NCI-H1694 (cell line): ENCODE measurements at places on chromosomes 4 and X.

GRCh38 chr4:100268789-100269188 is 78.5 kb upstream of the DDIT4L start:
- no peak for DNase-seq

DNA sequence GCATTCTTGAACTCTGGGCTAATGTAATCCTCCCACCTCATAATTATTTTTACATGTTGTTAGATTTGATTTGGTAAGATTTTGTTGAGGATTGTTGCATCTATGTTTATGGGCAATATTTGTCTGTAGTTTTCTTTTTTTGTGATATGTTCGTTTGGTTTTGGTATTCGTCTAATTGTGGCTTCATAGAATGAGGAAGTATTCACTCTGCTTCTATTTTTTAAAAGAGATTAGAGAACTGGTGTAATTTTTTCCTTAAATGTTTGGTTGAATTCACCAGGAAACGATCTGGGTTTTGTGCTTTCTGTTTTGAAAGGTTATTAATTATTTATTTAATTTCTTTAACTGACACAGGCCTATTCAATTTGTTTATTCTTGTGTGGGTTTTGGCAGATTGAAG is 161.2 kb upstream of the NUDT6 start:
- no peak for DNase-seq

GRCh38 chrX:19100586-19100985 is 21.7 kb downstream of the ADGRG2 start:
- DNase-seq, result no peak

GRCh38 chr4:165288639-165289422 is 38.6 kb upstream of the MSMO1 start:
- no peak for DNase-seq

- no peak for DNase-seq
These were observed 35.3 kb downstream of the HPGDS start for GRCh38 chr4:94307231-94307871.
